ENCODE measurements at places on chromosomes 7 and 10.

- DNase-seq = no peak
Observed at GRCh38 chr10:3704565-3705325, 80.3 kb downstream of the KLF6 start.

- no peak for DNase-seq
Observed at GRCh38 chr10:74320717-74321116, 169.7 kb downstream of the ADK start.

- DNase-seq = no peak
Observed at GRCh38 chr10:87615856-87616255, 43.8 kb upstream of the PAPSS2 start.

- DNase-seq = no peak
Observed at GRCh38 chr10:2124135-2124534, 386.8 kb upstream of the ADARB2 start.

DNA sequence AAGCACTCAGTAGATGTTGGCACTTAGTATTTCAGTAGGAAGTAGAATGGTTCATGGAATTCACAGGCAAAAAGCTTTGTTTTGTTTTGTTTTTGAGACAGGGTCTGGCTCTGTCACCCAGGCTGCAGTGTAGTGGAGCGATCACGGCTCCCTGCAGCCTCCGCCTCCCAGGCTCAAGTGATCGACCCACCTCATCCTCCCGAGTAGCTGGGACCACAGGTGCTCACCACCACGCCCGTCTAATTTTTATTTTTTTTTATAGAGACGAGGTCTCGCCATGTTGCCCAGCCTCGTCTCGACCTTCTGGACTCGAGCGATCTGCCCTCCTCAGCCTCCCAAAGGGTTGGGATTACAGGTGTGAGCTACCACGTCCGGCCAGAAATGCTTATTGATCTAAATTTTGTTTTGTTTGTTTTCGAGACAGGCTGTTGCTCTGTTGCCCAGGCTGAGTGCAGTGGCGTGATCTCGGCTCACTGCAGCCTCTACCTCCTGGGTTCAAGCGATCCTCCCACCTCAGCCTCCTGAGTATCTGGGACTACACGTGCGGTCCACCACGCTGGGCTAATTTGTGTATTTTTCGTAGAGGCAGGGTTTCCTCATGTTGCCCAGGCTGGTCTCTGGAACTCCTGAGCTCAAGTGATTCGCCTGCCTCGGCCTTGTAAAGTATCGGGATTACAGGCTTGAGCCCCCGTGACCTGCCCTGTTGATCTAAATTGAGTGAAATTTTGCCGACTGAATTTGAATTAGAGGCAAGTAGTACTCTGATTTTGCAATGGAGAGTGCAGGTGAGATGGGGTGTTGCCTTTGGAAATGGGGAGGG, 1.7 kb downstream of the GLRX3 start:
- DNase-seq = no peak

GRCh38 chr10:15783941-15784636, 64.4 kb upstream of the ITGA8 start:
- no peak for DNase-seq

GRCh38 chr10:47278152-47278473, 21.9 kb upstream of the GDF10 start:
- no peak for DNase-seq

DNA sequence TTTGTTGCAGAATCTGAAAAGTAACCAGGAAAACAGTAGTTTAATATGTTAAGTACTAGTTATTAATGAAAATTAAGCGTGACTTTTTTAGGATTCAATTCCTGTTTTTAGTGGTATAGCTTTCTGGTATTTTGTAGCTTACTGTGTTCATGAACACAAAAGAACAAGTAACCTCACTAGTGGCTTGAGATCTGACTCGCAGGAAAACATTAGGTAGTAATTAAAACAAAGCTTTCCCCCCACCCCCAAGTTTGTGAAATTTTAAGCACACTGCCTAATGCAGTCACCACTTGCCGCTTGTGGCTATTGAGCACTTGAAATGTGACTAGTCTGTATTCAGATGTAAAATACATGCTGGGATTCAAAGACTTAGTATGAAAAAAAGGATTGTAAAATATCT, 102.5 kb upstream of the RPA3 start:
- no peak for DNase-seq

DNA sequence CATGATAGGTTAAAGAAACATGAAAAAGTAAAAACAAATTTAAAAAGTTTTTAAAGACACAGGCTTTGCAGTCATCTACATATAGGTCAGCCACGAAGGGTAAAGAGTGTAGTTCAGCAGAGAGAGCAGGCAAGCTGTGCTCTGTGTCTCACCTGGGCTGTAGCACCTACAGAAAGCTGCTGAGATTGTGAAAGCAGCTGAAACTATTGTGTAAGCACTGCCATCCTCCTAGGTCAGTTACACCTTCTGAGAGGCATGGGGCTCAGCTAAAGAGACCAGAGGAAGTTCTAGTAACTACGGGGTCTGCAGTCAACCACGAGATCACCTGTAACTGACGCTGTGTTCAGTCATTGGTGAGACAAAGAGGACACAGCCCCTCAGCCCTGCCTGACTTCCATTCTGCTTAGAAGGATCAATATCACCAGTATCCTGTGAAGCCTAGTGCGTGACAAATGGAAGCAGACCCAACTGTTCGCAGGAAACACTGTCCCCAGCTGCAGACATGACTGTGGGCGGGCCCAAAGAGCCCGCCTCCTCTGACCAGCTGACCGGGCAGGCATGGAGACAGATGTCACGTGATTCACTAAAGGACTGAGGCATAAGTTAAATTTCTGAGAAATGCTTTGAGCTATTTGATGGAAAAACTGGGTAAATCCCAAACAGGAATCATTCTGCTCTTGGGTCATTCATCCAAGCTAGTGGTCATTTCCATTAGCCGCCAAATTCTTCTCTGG, 87.9 kb downstream of the EBF3 start:
- no peak for DNase-seq

DNA sequence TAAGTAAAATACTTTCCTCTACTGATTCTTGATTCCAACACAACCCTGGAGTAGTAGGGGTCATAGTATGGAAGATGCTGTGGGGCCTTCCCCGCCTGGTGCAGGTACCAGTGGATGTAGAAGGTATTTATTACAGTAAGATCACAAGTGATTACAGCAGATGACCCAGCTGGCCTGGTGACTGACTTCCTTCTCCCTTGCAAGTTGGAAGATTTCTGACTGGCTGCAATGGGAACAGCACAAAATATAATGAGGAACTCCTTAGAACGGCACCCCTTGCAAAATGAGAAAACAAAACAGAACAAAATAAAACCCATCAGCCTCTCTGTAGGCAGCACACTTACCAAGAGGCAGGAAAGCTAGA, 61.7 kb upstream of the TARP start:
- DNase-seq = peak; percentile 71

DNA sequence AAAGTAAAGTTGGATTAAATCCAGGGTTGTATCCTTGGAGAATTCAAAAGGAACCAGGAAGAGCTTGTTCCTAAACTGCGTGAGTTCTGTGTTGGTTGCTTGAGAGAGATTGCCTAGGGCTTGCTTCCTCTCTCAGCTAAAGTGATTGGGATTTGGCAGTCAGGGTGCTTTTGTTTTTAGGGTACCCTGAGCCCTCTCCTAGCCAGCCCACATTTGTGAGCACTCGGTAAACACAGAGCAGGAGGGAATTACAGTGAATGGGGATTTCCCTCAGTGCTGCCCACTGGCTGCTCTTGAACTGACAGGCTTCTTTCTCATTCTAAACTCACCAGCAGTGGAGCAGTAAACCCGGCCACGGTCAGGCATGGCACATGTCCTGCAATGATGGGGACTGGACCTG, 146.9 kb downstream of the TPST1 start:
- DNase-seq = peak; percentile 5

GRCh38 chr7:111132833-111133232, 41.9 kb downstream of the LRRN3 start:
- DNase-seq = no peak

DNA sequence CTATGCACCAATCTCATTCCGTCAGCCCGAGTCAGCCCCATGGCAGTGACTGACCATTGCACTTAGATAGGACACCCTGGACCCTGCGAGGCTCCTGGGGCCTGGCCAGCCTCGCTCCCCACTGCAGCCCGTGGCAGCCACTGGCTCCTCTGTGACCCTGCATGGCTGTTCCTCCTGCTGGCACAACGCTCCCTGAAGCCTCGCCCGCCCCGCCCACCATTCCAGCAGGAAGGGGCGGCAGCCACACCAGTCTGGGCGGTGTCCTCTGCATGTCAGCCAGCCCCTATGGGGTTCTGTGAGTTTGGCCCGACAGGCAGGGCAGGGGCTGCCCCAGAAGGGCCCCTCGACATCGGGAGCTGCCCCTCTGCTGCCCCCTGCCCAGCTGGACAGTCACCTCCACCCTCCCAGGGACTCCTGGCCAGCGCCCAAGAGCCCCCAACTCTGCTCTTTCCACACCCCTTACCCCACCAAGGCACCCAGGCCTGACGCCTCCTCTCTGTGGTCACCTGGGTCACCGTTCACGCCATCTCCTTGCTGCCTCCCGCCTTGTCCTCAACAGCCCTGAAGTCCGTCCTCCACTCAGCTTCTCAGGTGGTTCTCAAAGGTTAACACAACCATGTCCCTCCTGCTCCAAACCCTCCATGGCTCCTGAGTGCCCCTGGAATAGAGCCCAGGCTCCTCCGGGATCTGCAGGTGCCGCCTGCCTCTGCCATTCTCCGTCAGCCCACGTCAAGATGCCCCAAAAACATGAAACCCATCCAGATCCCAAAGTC, 103.5 kb downstream of the MICALL2 start:
- DNase-seq = no peak

GRCh38 chr7:147197006-147197405, 1080.4 kb downstream of the CNTNAP2 start:
- DNase-seq = no peak

Measured in pons (tissue), 1 donor.